Vagina (tissue), 2 donors: ENCODE measurements at places on chromosomes 5 and 9.

GRCh38 chr9:113363336-113363735 lies 13.4 kb downstream of the HDHD3 start:
- H3K4me1 ChIP-seq, result no peaks in the 10 kb centered on the region
- no peaks in the 10 kb centered on the region for H3K27me3 ChIP-seq
- no peak for DNase-seq
- no peaks in the 10 kb centered on the region for H3K36me3 ChIP-seq
- H3K4me3 ChIP-seq, result no peak overlapping the region
- H3K27ac ChIP-seq, result no peak overlapping the region

GRCh38 chr5:54259090-54259489 lies 51.3 kb downstream of the ARL15 start:
- H3K4me3 ChIP-seq, result no peak overlapping the region
- H3K4me1 ChIP-seq, result no peaks in the 10 kb centered on the region
- no peak for DNase-seq
- no peaks in the 10 kb centered on the region for H3K36me3 ChIP-seq

- H3K27ac ChIP-seq, result no peak overlapping the region
- H3K4me1 ChIP-seq, result no peaks in the 10 kb centered on the region
- no peak for DNase-seq
- H3K4me3 ChIP-seq, result no peak overlapping the region
- no peaks in the 10 kb centered on the region for H3K36me3 ChIP-seq
These were observed 9.8 kb upstream of the CYLC2 start for GRCh38 chr9:102985162-102985895.

DNA sequence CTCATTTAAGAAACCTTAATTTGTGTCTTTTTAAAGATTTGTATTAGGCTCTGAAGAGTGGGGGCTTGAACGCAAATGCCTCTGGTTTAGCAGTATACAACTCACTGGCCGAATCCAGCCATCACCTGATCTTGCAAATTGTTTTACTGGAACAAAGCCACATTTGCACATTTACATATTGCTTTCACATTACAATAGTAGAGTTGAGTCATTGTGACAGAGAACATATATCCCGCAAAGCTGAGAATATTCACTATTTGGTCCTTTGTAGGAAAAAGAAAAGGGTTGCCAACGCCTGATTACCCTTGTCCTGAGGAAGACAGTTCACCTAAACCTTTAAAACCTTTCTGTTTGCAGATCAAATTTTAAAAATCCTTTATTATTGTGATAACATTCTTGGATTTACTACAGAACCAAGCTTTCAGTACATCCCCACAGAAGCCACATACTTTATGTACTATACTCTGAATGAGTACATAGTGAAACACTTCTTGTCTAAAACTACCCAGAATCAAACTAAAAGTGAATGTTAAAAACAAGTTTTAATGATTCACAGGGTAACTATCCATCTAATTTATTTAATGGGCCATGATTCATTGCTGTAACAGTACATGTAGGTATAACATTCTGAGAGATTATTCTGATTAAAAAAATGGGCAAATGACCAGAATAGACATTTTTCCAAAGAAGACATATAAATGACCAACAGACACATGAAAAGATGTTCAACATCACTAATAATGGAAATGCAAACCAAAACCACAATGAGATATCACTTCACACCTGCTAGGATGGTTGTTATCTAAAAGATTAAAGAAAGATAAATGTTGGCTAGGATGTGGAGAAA lies 161.0 kb downstream of the SLC25A46 start:
- no peak for DNase-seq
- no peak overlapping the region for H3K27ac ChIP-seq
- H3K4me3 ChIP-seq, result no peak overlapping the region

GRCh38 chr5:177371120-177372033 lies 12.9 kb upstream of the SLC34A1 start:
- H3K4me3 ChIP-seq, result peak overlapping the region; percentile 39
- no peaks in the 10 kb centered on the region for H3K36me3 ChIP-seq
- no peaks in the 10 kb centered on the region for H3K27me3 ChIP-seq
- no peak for DNase-seq

DNA sequence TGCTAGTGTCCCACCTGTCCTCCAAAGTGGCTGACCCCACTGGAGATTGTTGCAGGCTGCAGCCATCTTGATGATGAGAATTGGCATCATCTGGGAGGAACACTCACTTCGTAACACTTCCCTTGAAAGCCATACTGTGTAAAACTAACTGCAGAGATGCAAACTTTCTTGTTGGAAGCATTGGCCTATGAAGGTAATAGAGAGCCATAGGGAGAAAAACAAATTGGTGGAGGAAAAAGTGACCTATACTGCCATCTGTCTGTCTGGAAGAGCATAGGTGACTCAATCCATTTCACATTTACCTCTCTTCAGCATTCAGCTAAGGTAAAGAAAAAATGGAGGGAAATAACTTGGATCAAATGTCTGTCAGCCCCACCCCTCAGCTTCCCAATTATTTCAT lies 473.4 kb downstream of the NTRK2 start:
- DNase-seq, result no peak
- H3K27me3 ChIP-seq, result no peaks in the 10 kb centered on the region
- no peak overlapping the region for H3K4me3 ChIP-seq
- no peak overlapping the region for H3K27ac ChIP-seq
- no peaks in the 10 kb centered on the region for H3K36me3 ChIP-seq

DNA sequence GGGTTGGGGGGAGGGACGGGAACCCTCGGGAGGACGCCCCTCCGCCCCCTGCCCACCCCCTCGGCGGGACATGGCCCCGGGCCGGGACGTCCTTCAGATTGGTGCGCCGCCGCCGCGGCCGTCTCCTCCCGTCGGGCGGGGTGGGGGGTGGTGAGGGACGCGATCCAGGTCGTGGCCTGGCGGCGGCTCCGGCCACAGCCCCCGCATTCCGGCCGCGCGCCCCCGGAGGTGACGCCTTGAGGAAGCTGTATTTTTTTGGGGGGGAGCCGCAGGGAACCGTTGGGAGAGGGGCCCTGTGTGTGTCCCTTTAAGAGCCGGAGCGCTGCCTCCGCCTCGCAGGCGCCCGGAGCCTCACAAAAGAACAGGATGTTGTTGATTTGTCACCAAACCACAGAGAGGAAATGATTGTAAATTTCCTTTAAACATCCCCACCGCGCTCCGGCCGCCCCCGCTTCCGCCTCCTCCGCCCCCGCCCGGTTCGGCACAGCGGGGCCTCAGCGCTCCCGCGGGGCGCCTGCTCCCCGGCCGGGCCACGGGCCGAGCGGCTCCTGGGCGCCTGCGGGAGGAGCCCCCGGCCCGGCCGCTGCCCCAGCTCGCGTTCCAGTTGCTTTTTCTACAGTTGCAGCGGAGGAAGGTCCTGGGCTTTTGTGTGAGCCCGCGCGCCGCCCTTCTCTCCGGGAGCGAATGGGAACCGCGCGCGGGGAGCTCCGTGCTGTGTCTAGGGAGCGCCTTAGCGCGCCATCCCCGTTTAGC lies 32.1 kb upstream of the SPRY4 start:
- H3K27me3 ChIP-seq, result no peaks in the 10 kb centered on the region
- DNase-seq, result no peak
- H3K27ac ChIP-seq, result peak overlapping the region; percentile 94
- peaks cover 8% of the 10 kb centered on the region for H3K4me1 ChIP-seq

GRCh38 chr9:108786901-108787689 lies 68.7 kb downstream of the ACTL7B start:
- DNase-seq, result no peak
- no peaks in the 10 kb centered on the region for H3K27me3 ChIP-seq
- H3K36me3 ChIP-seq, result no peaks in the 10 kb centered on the region
- H3K4me3 ChIP-seq, result no peak overlapping the region

- H3K36me3 ChIP-seq, result peaks cover 6% of the 10 kb centered on the region
- DNase-seq, result no peak
- no peaks in the 10 kb centered on the region for H3K4me1 ChIP-seq
- no peak overlapping the region for H3K27ac ChIP-seq
These were observed 40.8 kb upstream of the CCDC152 start for GRCh38 chr5:42715785-42716184.
